ENCODE measurements at places on chromosomes 12 and 14.

DNA sequence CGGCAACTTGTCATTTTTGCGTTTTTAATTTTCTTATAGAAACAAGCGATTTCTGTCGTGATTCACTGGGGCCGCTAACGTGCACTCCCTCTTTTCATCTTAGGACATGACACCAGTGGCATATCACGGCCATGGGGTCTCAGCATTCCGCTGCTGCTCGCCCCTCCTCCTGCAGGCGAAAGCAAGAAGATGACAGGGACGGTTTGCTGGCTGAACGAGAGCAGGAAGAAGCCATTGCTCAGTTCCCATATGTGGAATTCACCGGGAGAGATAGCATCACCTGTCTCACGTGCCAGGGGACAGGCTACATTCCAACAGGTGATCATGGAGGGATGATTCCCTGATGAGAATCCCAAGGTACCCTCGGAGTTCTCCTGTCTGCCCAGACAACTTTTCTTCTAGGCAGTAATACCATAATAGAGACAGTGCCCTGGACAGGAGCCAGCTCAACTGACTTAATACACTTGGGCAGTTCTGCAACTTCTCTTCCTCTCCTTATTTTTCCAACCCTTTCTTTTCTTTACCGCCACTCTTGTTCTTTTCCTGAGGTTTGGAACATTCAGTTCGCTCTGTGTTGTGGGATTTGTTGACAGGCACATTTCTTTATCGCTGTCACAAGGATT lies 821 bp downstream of the TMEM106C start:
- DNase-seq = no peak

GRCh38 chr14:61109288-61109687 lies 128.2 kb downstream of the SLC38A6 start:
- no peak for DNase-seq

- DNase-seq = no peak
These were observed 113.3 kb downstream of the SNAPC1 start for GRCh38 chr14:61875483-61875882.

GRCh38 chr12:103391103-103391502 lies 104.7 kb downstream of the C12orf42 start:
- DNase-seq = no peak

DNA sequence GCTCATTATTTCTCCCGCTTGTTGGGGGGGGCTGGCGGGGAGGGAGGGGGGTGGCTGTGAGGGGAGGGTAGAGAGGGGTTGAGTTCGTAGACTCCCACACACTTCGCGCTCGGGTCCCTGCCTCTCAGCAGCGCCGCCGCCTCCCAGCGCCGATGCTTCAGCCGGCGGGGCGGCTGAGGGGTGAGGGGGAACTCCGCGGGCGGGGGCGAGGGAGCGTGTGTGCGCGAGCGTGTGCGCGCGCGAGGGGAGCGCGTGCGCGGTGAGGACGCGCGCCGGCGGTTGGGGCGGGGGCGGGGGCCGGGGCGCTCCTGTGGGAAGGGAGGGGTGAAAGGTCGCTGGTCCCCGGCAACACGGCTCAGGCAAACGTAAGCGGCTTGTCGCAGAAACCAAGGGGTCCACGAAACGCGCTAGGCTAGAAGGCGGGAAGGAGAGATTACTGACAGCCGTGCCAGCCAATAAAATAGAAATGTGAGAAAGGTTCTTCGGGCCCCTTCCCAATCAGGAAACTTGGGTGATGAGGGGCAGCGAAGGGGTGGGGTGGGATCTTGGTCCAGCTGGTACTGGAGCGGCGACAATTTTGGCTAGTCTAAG lies 343 bp upstream of the NOVA1 start:
- no peak for DNase-seq

DNA sequence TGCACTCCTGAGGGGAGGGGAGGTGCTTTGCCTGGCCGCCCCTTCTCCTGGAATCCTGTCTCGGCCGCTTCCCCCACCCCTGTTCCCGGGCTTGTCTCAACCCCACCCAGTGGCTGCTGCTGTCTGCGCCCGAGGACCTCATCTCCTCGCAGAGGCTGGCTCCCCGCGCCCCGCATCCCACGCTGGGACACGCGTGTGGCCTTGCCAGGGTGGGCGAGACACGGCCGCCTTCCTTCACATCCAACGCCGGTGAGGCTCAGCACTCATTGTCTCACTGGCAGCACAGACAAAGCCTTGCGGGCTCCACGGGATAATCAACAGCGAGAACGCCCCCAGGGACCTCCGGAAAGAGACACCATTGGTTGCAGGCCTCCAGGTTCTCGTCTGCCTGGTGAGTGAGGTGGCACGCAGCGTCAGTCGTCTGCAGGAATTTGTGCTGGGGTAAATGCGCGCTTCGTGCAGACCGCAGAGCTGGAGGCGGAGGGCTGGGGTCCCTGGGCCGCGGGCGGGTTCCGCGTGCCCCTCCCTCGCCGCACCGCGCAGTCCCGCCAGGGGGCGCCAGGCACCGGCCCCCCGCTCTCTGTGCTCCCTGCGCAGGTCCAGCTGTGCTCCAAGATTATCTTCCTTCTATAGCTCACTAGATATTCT lies 26.8 kb downstream of the CCDC177 start:
- DNase-seq = no peak

DNA sequence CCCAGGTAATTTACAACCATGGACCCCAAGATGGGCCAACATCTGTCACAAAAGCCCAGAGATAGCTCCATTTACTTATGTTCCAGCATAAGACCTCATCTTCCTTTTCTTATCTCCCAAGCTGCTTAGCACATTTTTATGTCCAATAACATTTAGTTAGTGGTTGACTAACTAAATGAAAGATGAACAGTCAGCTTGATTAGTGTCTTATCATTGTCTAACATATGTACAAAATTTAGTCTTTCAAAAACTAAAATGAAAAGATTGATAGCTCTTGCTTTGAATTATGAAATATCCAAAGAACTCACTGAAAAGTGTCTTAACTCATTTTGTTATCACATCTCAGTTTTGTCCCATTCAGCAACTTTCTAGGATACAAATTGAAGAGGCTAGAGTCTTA lies 163.1 kb upstream of the EGLN3 start:
- no peak for DNase-seq

DNA sequence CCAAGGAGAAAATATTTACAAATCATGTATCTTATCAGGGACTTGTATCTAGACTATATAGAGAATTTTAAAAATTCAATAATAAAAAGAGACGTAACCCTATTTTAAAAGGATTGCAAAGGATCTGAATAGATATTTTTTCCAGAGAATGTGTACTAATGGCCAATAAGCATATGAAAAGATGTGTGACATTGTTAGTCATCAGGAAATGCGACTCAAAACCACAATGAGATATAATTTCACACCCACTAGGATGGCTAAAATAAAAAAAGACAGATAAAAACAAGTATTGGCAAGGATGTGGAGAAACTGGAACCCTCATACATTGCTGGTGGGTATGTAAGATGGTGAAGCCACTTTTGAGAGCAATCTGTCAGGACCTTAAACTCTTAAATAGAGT lies 141.9 kb upstream of the BMP4 start:
- DNase-seq = no peak

DNA sequence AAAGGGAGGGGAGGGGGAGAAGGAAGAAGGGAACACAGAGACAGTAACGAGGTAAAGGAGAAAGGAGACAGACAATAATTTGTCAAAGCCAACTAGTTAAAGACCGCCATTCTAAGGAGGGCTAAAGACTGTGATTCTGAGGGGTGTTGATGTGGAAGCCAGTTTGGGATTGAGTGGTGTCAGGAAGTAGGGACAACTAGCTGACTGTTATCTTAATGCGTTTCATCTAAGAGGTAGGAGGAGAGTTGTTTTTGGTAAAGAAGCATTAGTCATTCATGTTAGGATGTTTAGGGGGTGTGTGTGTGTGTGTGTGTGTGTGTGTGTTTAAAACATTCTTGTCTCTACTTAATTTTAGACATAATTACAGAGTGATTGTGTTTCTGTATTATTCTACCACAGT lies 95.0 kb downstream of the INSM2 start:
- no peak for DNase-seq

- no peak for DNase-seq
These were observed 50.1 kb upstream of the STAC3 start for GRCh38 chr12:57300961-57301584.

DNA sequence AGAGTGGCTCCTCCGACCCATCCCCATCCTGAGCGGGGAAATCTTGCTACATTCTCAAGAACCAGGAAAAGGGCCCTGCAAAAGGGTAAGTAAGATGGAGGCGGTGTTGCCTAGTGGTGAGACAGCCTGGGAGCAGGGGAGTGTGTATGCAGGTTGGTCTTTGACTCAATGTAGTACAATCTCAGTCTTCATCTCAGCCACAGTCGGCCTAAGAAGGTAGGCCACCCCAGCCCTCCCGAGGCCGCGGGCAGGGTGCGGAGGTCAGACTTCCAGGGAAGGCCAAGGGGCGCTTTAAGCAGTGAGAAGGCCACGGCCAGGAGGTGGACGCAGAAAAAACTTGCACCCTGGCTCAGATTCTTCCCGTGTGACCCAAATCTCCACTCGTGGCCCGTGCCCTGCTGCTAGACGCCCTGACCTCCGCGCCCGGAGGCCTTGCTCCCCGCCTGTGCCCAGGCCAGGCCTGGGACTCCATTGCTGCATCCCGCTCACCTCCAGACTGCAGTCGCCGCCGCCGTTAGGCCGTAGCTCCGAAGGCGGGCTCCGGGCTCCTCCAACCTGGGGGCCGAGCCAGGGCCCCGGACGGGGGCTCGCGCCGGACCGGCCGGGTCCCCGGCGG lies 435 bp downstream of the FOXM1 start:
- DNase-seq = no peak

DNA sequence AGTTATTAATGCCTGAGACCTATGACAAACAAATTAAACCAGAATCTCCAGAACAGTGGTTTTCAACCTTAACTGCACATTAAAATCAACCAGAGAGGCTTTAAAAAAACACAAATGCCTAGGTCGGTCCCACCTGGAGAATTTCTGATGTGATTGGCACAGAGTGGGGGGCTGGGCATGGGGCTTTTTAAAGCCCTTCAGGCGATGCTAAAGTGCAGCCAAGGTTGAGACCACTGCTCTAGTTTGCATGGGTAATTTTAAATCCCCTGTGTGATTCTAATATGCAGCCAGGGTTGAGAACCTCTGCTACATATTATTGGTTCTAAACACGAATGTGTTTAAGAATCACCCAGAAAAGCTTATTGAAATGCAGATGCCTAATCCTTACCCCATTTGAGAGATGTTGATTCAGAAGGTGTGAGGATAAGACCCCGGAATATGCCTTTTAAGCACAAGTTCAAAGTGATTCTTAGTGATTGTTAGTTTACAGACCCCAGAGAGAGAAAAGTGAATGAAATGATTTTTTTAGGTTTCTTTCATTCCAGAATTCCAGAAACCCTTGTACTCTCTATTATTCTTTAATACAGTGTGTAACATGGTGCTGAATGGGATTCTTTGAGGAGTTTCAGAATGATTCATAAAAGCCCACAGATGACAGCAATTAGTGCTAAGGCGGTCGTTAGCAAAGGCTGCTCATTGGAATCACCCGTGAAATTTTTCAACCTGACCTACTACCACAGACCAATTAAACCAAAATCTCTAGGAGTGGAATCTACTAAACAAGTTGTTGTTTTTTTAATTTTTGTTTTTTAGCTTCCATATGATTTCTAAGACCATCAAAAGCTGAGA lies 44.9 kb downstream of the LIN7A start:
- DNase-seq = no peak

- DNase-seq = peak; percentile 36
These were observed 10.4 kb downstream of the BEST3 start for GRCh38 chr12:69688471-69689427.

GRCh38 chr14:63773504-63773903 lies 45.6 kb upstream of the SGPP1 start:
- no peak for DNase-seq

- DNase-seq = no peak
These were observed 40.3 kb downstream of the TRAFD1 start for GRCh38 chr12:112165624-112166023.

- DNase-seq = no peak
These were observed 593.8 kb downstream of the RPL10L start for GRCh38 chr14:46057799-46058198.

DNA sequence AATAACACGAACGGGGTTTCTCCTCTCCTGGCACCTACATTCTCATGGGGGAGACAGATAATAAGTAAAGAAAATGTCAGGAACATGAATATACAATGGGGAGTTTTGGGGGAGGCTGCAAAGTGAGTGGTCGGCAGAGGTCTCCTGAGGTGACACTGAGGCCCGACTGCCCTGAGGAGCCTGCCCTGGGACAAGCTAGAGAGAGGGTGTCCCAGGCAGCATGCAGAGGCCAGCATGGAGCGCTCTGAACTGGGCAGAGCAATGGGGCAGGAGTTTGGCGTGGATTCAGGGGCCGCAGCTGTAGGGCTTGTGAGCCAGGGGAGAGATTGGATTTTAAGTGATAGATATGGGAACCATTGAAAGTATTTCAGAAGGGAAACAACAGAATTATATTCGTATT lies 320.5 kb downstream of the CACNA1C start:
- DNase-seq = no peak

- DNase-seq = no peak
These were observed 22.8 kb downstream of the APOBEC1 start for GRCh38 chr12:7642876-7643309.

- DNase-seq = no peak
These were observed 1756.2 kb upstream of the SEL1L start for GRCh38 chr14:83289896-83290295.

GRCh38 chr14:74978416-74978947 lies 23.1 kb upstream of the PGF start:
- DNase-seq = no peak

DNA sequence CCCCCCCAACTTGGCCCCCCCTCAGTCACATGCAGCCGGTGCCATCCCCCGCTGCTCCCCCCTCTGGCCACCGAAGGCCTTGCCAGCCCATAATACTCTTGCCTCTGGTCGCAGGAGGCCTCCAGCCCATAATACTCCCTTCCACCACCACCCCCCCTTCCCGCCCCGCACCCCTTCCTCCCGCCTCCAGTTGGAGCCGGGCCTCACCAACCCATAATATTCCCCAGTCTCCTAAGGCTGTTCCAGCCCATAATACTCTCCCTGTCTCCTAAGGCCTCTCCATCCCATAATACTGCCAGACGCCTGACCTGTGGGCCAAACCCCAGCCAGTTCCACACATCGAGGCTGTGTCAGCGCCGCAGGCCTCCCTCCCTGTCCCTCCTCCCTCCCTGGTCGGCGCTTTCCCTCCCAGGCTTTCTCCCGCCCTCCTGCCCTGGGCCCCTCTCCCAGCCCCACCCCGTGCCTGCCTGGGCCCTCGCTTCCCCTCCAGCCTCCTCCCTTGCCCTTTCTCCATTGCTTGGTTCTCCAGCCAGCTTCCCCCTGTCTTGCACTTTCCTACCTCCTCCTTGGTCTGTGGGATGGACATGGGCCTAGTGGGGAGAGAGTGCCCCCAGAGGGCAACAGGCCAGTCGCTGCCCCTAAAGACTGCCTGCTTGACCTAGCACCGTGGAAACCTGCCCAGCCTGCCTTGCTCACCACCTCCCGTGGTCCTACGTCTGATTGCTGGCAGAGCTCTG lies 6.8 kb upstream of the CHD4 start:
- DNase-seq = peak; percentile 83

GRCh38 chr12:84397263-84397662 lies 515.3 kb downstream of the SLC6A15 start:
- peak; percentile 8 for DNase-seq

- DNase-seq = no peak
These were observed 147.8 kb upstream of the PLEKHA5 start for GRCh38 chr12:18981732-18982131.

Measured in inflammatory macrophage treated with lipopolysaccharide for 1 hour (primary cell).